CD4-positive, alpha-beta memory T cell (primary cell): ENCODE measurements at places on chromosomes 7 and 10. TPM values are rescaled to one million over a fixed set of nuclear protein-coding genes. Genes with fewer than 3 reads are reported as not detected.

Gene FAM24A
- not detected for total RNA-seq

DNA sequence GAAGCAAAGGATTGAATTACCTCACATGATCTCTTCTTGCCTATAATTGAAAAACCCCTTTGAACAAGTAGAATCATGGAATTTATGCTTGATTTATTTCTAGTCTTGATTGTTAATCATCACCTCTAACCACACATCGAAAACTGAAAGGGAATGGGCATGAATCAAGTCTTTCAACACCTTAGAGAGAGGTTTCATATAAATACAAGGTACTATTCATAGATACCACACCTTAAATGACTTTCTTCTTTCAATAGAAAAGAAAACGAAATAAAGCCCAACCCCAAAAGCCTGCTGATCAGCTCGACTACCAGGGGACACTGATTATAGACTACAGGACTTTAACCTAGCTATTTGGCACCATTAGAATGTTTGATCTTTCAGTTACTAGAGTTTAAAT is 128.6 kb upstream of the PTPRZ1 start:
- no peak for DNase-seq

DNA sequence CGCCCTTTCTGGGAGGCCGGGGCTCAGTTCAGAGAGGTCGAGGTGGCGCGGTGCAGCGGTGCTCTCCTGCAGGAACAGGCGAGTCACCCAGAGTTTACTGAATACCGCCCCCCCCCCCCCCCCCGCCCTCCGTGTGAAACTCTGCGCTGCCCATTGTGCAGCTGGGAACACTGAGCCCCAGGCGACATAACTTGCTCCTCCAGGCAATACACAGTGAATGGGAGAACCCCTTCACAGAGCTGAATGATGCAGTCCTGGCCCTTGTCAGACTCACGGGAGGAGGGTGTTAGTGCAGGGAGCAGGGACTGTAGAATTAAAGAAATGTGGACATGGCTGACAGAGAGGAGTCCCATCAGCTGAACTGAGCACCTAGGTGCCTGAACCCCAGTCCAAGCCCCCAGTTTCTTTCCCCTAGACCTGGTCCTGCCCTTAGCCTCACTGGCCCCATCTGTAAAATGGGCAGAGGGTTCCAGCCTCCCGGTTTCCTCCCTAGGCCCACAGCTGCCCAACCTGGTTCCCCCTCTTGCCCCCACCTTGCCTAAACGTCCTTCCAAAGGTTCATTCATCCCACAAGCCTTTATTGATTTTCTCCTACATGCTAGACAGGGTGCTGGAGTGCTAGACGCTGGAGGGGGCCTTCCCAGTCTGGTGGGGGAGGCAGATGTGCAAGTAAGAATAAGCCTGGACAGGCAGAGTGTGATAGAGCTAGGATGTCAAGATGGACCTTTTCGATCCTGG is 869 bp upstream of the LOXL4 start:
- no peak for DNase-seq

Gene ANKRD61
- not detected for total RNA-seq

GRCh38 chr10:20058135-20058534 is 241.9 kb downstream of the PLXDC2 start:
- DNase-seq = no peak

DNA sequence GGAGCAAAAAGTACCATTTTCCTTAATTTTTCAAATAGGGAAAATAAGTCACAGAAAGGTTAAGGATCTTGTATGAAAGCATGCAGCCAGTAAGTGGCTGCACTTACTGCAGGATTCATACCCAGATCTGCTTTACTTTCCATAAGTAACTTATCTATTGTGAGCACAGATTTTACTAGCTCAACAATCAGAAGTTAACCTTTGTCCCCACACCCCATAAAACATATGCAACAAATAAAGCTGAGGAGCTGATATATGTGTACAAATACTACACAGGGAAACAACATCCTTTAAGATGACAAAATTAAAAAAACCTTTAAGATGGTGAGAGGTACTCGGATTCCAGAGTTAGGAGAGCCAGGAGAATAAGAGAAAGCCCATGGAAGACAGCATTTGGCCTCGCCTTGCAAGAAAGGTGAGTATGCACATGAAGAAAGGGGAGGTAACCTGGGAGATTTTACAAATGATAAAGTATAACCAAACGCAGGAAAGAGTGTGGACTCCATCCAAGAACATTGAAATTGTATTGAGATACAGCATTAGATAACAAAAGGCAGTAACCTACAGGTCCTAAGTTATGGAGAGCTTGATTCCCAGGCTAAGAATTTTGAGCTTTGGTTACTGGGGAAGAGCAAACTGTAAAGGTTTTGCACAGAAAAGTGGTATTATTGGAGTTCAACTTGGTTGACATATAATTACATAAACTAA is 87.1 kb downstream of the ITGB8 start:
- no peak for DNase-seq

GRCh38 chr7:69757981-69758430 is 159.7 kb downstream of the AUTS2 start:
- no peak for DNase-seq

GRCh38 chr7:127029823-127030222 is 222.9 kb downstream of the GRM8 start:
- DNase-seq = no peak

Gene STEAP1B
- not detected for total RNA-seq

- no peak for DNase-seq
These were observed 1.5 kb downstream of the NRG3 start for GRCh38 chr10:81876253-81877077.

DNA sequence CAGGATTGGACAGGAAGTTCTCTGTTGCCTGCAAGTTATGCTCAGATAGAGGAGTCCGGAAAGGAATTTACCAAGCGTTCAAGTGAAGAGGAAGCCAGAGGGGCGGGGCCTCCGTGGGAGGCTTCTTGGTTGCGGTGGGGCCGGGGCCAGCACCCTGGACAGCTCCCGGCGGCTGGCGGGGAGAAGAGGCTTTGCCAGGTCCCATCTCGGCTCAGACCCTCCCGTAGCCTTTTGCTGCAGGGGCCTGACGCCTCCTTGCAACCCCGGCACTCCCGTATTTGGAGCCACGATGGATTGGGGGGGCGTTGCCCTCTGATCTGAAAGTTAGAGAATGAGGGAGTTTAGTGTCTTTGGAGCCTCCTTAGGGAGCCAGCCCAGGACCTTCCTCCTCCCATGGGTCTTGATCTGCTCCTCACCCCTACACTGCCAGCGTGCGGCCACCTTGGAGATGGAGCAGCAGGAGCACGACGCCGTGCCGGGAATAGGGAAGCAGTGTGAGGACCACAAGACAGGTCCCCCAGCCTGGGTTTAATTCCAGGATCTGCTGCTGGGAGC is 3.1 kb upstream of the SLC18A3 start:
- DNase-seq = peak; percentile 52
